ENCODE measurements at places on chromosomes 7 and 10.
A peak's percentile ranks its signal among the peaks of the same experiment; 100 is the strongest.

DNA sequence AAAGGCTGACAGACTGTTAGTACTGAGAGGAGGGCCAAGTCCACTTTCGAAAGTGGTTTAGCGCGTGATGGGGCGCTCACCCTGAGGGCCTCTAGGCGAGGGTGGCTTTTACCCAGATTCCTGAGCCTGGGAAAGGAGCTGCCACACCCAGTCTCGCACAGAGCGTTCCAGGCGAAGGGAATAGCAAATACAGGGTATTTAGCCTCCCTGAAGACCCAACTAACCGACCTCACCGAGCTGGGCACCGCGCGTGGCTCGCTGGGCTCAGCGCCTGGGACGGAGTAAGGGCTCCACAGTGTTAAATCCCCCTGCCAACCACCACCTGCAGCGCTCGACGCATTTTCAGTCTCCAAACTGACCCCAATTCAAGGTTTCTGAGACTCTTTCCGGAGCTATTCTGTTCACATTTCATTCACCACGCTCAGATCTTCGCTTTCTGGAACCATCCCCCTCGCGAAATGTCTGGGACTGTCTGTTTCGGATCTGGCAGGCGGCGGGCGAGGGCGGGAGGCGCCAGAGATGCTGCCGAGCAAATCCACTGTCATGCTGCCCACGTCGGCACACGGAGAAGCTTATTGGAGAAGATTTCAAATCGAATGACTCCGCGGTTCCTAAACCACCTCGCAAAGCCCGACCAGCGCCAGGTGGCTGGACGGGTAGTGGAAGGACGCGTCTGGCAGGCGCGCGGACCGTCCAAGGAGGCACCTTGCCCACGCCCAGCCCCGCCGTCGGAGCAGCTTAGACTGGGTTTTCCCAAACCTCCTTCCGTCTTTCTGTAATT is 1.4 kb upstream of the OSBPL3 start:
- DNase-seq: peak; percentile 6

DNA sequence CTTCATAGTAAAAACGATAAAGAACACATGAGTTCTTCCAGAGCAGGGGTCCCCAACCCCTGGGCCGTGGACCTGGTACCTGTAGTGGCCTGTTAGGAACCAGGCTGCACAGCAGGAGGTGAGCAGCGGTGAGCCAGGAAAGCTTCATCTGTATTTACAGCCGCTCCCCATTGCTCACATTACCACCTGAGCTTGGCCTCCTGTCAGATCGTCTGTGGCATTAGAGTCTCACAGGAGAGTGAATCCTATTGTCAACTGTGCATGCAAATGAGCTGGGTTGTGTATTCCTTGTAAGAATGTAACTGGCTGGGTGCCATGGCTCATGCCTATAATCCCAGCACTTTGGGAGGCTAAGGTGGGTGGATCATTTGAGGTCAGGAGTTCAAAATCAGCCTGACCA is 229.5 kb downstream of the CNTNAP2 start:
- no peak for DNase-seq

- no peak for DNase-seq
These were observed 580.4 kb downstream of the MAGI2 start for GRCh38 chr7:78873117-78873516.

GRCh38 chr7:66258409-66258808 is 53.3 kb downstream of the TPST1 start:
- no peak for DNase-seq

DNA sequence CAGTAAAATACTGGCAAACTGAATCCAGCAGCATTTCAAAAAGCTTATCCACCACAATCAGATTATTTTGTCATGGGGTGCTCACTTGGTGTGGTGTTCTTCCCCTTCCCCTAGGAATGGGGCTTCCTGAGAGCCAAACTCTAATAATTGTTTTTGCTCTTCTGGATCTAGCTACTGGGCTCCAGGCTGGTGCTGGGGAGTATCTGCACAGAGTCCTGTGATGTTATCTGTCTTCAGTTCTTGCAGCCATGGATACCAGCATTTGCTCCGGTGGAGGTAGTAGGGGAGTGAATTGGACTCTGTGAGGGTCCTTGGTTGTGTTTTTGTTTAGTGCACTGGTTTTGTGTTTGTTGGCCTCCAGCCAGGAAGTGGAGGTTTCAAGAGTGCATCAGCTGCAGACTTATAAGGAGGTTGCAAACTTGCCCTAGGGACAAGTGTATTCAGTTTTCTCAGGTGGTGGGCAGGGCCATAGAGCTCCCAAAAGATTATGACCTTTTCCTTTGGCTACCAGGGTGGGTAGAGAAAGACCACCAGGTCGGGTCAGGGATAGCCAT is 308.5 kb upstream of the MAGI2 start:
- DNase-seq: no peak

DNA sequence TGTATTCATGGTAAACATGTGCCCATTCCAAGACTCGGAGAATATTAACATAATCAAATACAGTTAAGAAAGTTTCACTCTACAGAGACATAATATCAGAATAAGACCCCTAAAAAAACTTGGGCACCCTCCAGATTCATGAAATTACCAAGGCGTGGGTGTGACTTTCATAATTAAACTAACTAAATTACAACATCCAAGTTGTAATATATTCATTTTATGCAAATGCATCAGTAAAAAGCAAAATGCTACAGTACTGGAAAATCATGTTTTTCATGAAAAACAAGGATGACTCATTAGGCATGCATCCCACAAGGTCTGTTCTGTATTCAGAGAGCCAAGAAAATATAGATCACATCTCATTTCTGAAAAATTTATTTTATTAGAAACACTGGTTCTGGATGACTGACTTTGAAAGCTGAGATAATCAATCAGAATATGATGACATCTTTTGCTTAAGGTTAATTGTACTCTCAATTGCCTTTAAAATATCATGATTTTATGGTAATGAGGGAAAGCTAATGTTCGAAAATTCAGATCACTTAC is 248.8 kb upstream of the SMIM30 start:
- no peak for DNase-seq

DNA sequence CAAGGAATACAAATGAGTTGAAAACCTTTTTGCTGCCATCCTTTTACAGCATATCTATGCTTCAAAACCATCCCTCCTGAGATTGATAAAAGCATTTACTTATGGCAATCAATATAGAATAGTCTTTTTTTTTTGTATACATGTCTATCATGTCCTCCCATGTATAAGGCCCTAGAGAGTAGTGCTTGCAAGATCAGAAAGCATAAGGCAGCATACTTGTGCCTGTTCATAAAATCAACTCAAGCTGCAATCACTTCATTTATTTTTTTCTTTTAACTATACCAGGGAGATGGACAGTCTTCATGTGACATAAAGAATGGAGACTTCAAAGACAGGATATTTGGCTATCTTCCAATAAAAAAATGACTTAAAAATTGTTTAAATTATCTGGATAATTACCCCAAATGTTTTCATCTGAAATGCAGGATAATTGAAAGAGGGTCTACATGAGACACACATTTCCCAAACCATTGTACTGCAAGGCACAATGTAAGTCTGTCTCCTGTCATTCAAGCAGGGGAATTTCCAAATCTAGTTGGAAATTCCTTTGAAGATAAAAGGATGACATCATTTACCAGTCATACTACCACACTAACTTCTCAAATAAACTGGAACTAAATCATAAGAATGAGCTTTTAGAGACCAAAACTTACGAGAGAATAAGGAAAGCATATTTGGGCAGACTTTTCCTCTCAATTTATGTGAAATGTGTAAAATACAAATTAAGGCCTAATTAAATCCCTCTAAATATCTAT is 22.5 kb downstream of the LRRN3 start:
- DNase-seq: no peak

DNA sequence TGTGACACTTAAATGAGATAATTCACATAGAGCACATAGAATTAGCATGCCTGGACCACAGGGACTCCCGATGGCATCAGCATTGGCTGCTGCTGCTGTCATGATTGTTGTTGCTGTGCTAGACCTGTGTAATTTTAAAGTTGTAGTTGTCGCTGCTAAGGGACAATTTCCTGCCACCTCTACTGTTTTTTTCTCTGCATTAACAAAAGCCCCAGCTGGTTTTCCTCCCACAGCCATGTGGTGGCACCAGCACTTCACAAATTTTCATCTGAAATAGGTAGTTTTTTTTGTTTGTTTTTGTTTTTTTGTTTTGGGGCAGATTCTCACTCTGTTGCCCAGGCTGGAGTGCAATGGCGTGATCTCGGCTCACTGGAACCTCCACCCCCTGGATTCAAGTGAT is 25.4 kb upstream of the PRXL2A start:
- DNase-seq: no peak

- no peak for DNase-seq
These were observed 11.6 kb downstream of the ZFAND4 start for GRCh38 chr10:45660876-45661411.

All from DMS 273 treated with DMSO at 0.1 percent for 48 hours (cell line).